ENCODE measurements at places on chromosomes 5 and 9.
A peak's percentile ranks its signal among the peaks of the same experiment; 100 is the strongest.

GRCh38 chr5:102511666-102512065, 12.9 kb upstream of the SLCO6A1 start:
- peak; percentile 58 for DNase-seq

DNA sequence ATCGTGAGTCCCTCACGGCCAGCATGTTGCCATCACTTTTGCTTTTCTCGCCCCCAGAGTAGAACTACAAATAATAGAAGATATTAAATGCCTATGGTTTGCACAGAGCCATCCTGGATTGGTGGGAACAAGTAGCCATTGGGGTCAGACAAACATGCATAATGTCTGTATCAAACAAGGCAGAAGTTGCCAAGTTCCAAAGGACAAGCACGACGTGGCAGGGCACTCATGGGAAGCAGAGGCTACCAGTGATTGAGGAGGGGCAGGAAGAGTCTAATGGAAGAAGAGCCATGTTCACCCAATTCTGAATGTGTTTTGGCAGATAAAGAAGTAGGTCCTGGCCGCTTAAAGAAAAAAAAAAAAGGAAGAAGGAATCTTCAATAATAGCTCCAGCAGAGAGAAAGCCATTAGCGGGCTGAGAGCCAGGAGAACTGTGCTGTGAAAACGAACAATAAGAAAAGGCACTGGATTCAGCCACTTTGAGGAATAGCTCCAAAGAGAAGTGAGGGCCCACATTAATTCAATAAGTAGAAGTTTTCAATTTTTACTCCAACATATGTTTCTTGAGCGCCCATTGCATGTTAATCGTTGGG, 153.7 kb upstream of the ADCY2 start:
- no peak for DNase-seq

DNA sequence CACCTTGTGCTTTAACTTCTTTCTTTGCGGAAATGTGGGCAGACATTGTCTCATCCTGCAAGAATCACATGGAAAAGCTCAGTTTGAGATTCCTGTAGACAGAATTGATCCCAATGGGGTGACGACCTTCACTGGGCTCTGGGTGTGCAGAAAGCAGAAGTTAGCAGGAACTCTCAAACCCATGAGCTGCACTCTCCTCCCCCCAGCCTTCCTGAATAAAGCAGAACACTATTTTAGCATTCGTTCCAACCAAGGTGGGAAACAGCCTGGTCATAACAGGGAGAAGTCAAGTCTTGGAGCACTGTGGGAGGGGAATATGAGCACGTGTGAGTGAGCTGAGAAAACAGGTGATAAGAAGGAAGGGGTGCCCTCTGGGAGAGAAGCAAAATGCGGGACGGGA, 87.4 kb upstream of the FER start:
- no peak for DNase-seq

- DNase-seq, result no peak
These were observed 3.1 kb downstream of the BSPRY start for GRCh38 chr9:113352411-113352810.

DNA sequence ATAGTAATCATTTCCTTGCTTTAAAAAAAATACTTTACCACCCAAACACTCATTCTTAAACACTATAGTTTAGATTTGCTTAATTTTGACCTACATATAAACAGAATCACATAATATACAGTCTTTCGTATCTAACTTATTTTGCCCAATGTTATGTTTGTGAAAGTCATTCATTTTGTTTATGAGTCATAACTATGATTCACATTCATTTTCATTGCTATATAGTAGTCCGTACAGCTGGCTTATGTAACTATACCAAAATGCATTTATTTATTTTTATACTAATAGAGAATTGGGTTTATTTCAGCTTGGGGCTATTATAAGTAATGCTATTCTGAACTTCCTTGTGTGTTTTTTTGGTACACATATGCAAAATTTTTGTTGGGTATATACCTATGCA, 33.9 kb upstream of the FOXI1 start:
- no peak for DNase-seq

- DNase-seq, result no peak
These were observed 30.0 kb upstream of the CPEB4 start for GRCh38 chr5:173858021-173858669.
